ENCODE measurements at places on chromosomes 12 and 14.

GRCh38 chr12:14410177-14410576, 44.7 kb downstream of the ATF7IP start:
- H3K27me3 ChIP-seq, result no peaks in the 10 kb centered on the region
- H3K36me3 ChIP-seq, result peaks cover 5% of the 10 kb centered on the region
- H3K4me3 ChIP-seq, result no peak overlapping the region
- no peak overlapping the region for H3K27ac ChIP-seq
- no peak for DNase-seq

- no peaks in the 10 kb centered on the region for H3K4me1 ChIP-seq
- DNase-seq, result no peak
- no peak overlapping the region for H3K4me3 ChIP-seq
- H3K36me3 ChIP-seq, result no peaks in the 10 kb centered on the region
- no peaks in the 10 kb centered on the region for H3K27me3 ChIP-seq
Observed at GRCh38 chr14:101129521-101130167, 226.1 kb upstream of the RTL1 start.

DNA sequence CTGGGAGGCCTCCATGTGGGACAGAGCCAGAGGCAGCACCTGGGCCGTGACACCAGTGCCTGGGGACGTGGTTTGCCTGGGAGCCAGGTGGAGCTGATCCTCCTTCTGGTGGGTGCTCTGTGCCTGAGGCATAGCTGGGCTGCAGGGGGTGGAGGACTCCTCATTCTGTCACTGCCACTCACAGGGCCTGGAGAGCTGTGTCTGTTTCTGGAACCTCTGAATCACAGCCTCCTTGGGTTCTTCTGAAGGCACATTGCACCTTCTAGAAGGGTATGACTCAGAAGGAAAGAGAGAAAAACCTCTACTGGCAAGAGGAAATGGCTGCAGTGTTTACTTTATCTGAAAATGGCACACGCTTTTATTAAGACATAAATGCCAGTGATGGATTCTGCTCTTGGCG, 659.8 kb downstream of the VRK1 start:
- H3K4me3 ChIP-seq, result no peak overlapping the region
- no peaks in the 10 kb centered on the region for H3K27me3 ChIP-seq
- peaks cover 2% of the 10 kb centered on the region for H3K4me1 ChIP-seq
- no peak overlapping the region for H3K27ac ChIP-seq
- DNase-seq, result no peak
- H3K36me3 ChIP-seq, result peaks cover 8% of the 10 kb centered on the region

DNA sequence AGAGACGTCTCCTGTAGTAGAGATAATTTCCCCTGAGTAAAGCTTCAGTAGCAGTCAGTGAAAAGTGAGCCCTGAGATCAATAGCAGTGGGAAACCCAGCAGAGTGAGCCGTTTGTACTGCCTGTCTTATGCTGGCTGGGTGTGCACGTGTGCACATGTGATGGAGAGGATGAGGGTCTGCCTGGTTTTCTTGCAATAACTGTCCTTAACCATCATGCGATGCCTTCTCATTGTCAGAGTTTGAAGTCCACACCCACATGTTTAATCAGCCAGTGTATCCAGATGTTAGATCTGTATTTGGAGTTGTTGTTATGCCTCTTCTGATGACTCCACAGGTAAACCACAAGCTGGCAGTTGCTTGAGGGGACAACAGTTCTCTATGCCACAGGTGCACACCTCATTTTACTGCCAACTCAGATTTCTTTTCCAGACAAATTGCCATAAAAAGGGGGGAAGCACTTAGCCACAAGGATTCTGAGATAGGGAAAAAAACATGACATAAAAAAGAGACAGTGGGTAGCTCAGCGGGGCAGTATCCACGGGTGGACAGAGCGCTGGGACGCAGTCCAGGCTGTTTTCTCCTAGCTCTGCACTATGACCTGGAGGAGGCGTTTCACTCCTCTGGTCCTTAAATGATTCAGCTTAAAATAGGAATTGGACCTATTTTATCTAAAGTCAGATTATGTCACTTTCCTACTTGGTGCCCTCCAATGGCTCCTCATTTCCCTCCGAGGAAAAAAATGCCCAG, 192.3 kb downstream of the ANO6 start:
- no peak overlapping the region for H3K27ac ChIP-seq
- peaks cover 36% of the 10 kb centered on the region for H3K36me3 ChIP-seq
- H3K4me1 ChIP-seq, result no peaks in the 10 kb centered on the region

DNA sequence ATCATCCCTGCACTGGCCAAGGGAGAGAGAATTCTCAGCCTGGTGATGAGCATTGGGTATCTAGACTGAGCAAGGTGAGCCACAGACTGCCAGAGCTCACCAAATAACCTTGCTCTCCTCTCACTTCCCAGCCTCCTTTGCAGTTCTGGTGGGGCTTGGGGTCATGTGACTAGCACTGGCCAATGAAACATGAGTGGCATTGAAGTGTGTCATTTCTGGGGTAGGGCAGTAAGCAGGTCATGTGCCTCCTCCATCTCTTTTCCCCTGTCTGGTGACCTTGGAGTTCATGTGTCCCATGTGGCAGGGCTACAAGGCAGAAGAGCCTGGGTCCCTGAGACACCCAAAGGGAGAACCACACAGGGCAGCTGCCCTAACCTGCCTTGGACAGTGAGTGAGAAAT, 3.6 kb upstream of the KRT72 start:
- DNase-seq, result peak; percentile 11
- no peaks in the 10 kb centered on the region for H3K4me1 ChIP-seq
- no peaks in the 10 kb centered on the region for H3K27me3 ChIP-seq
- no peaks in the 10 kb centered on the region for H3K36me3 ChIP-seq
- no peak overlapping the region for H3K4me3 ChIP-seq

DNA sequence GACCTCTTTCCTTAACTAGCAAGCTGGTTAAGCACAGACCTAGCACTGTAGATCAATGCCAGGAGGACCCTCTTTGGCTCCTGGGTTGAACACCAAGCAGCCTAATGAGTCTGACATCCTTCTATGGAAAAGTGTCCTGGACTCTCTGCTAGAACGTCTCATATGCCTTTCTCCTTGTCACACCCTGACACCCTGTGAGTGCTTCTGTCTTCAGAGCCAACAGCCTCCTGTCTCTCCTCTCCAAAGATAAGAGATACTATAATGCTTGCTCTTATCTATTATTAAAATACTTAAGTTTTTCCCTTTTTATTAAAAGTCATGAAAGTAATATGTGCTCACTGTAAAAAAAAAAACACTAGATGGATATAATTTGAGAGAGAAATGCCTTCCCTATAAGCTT, 222.7 kb downstream of the FOXN3 start:
- H3K27ac ChIP-seq, result no peak overlapping the region
- peaks cover 14% of the 10 kb centered on the region for H3K36me3 ChIP-seq
- no peaks in the 10 kb centered on the region for H3K4me1 ChIP-seq
- no peaks in the 10 kb centered on the region for H3K27me3 ChIP-seq
- DNase-seq, result no peak
- H3K4me3 ChIP-seq, result no peak overlapping the region

DNA sequence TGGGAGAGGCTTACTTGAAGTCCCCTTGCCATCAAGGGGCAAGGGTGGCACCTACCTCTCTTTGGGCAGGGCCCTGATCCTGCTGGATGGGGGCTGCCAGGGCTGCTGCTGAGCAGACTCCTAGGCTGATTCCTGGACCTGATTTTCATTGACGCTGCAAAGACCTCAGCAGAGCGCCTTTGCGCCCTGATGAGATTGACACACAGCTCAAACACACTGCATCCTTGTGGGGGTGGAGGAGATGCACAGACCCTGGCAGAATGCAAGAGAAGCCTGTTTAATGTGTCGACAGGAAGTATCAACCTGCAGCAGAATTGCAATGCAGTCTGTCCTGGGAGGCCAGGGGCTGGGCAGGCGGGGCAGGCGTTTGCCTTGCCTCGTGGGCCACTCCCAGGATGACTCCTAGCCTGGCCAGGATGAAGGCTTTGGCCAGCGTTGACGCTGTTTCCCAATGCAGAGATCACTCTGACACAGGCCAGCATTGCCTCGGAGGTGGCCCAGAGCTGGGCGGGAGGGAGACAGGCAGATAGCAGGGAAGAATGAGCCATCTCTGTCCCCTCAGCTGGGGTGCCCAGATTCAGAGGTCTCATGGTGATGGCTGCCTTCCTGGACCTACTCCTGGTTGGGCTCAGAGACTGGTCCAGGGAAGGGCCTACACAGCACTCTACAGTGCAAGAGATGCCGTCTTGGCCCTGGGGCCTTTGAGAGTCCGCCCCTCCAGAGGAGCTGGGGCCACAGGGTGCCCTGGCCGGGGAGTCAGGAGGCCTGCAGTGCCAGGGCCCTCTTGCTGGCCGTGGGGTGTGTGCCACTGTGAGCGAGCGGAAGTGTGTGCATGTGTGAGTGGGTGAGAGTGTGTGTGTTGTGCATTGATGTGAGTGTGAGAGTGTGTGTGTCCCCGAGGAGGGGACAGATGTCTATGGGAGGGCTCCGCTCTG, 108.3 kb downstream of the KIF26A start:
- DNase-seq, result peak; percentile 20
- no peaks in the 10 kb centered on the region for H3K36me3 ChIP-seq
- no peaks in the 10 kb centered on the region for H3K4me1 ChIP-seq
- H3K27me3 ChIP-seq, result no peaks in the 10 kb centered on the region
- H3K4me3 ChIP-seq, result no peak overlapping the region
- no peak overlapping the region for H3K27ac ChIP-seq

GRCh38 chr12:92369636-92370035, 224.0 kb upstream of the BTG1 start:
- DNase-seq, result no peak
- H3K27ac ChIP-seq, result no peak overlapping the region
- no peaks in the 10 kb centered on the region for H3K36me3 ChIP-seq
- no peaks in the 10 kb centered on the region for H3K4me1 ChIP-seq
- no peaks in the 10 kb centered on the region for H3K27me3 ChIP-seq
- H3K4me3 ChIP-seq, result no peak overlapping the region

DNA sequence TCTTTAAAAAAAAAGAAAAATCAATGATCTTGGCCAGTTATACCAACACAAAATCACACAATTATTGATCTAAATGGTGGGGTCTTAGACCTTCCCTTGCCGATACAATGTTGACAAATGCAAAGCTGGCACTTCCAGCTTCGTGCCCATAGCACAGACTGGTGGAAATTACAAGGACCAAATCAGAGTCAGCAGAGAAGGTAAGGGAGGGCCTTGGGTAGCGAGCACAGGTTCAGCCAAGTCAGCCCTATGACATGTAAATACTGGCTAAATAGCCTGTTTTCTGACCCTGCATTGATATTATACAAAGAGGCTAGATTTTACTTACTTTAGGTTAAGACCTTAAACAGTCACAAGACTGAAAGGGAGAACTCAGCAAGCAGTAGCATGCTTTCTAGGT, 30.3 kb upstream of the WDR89 start:
- no peaks in the 10 kb centered on the region for H3K4me1 ChIP-seq
- H3K36me3 ChIP-seq, result no peaks in the 10 kb centered on the region
- H3K27me3 ChIP-seq, result no peaks in the 10 kb centered on the region

DNA sequence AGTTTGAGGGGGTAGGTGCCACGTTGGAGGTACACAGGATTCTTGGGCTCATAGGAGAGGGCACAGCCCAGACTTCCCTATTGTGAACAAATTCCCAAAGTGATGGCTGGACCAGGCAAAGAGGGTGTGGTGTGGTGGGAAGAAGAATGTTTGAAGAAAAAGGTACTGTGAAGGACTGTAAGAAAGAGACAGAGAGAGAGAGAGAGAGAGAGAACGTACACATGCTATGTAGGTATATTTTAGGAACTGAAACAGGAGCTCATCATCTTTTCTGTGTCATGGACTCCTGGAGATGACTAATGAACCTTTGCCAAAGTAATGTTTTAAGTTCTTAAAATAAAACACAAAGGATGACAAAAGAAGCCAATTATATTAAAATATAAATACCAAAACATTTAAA, 24.5 kb downstream of the SLC17A8 start:
- no peaks in the 10 kb centered on the region for H3K36me3 ChIP-seq
- H3K27me3 ChIP-seq, result no peaks in the 10 kb centered on the region
- no peak overlapping the region for H3K27ac ChIP-seq
- DNase-seq, result no peak

DNA sequence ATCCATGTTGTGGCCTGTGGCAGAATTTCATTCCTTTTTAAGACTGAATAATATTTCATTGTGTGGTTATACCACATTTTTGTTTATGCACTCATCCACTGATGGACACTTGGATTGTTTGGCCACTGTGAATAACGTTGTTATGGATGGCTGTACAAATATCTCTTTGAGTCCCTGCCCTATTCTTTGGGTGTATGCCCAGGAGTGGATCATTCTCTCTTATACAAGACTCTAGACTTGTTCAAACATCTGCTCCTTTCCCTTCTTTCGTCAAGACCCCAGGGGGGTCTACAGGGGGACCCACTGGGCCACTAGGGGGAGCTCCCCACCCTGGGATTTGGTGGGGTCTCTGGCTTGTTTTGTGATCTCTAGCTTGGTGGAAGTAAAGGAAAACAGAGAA, 77.4 kb downstream of the FBXL14 start:
- H3K4me3 ChIP-seq, result no peak overlapping the region
- peak; percentile 78 for DNase-seq
- no peak overlapping the region for H3K27ac ChIP-seq
- no peaks in the 10 kb centered on the region for H3K27me3 ChIP-seq
- peaks cover 5% of the 10 kb centered on the region for H3K36me3 ChIP-seq

- no peak for DNase-seq
- no peak overlapping the region for H3K27ac ChIP-seq
- peaks cover 2% of the 10 kb centered on the region for H3K27me3 ChIP-seq
- H3K4me3 ChIP-seq, result no peak overlapping the region
- peaks cover 16% of the 10 kb centered on the region for H3K36me3 ChIP-seq
- peaks cover 2% of the 10 kb centered on the region for H3K4me1 ChIP-seq
Observed at GRCh38 chr12:58915634-58916033, 4.7 kb downstream of the LRIG3 start.

- H3K4me3 ChIP-seq, result no peak overlapping the region
- H3K27ac ChIP-seq, result no peak overlapping the region
- no peaks in the 10 kb centered on the region for H3K27me3 ChIP-seq
- DNase-seq, result no peak
- H3K4me1 ChIP-seq, result no peaks in the 10 kb centered on the region
Observed at GRCh38 chr12:91778091-91778832, 367.4 kb downstream of the BTG1 start.

DNA sequence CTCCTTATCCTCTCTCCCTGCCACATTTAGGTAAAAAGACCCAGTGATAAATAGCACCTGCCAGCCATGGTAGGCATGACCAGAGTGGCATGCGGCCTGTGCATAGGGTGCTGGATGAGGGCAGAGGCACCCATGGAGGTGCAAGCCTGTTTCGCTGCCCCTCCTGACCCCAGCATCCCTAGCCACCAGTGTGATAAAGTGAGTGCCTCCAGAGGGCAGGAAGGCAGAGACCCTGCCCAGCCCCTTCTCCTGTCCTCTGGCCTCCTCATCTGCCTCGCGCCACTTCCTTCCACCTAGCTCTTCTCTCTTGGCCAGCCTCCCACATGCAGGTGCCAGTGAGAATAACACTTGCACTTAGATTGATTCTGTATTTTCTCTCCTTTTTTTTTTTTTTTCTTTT, 108.3 kb upstream of the FUT8 start:
- H3K4me1 ChIP-seq, result no peaks in the 10 kb centered on the region
- DNase-seq, result no peak

GRCh38 chr12:92183575-92183974, 37.9 kb upstream of the BTG1 start:
- no peak overlapping the region for H3K27ac ChIP-seq
- H3K27me3 ChIP-seq, result no peaks in the 10 kb centered on the region
- H3K36me3 ChIP-seq, result no peaks in the 10 kb centered on the region
- no peak overlapping the region for H3K4me3 ChIP-seq
- DNase-seq, result no peak

Data from H9 (cell line).